Stomach (tissue), 19 donors: ENCODE measurements at places on chromosomes 12 and 14. TPM values are rescaled to one million over a fixed set of nuclear protein-coding genes. Genes with fewer than 3 reads are reported as not detected.

TRPV4 gene
- polyA plus RNA-seq, result 0.75 TPM

ACSM4 gene
- polyA plus RNA-seq, result not detected

B4GALNT3 gene
- polyA plus RNA-seq, result 20.8 TPM

MDM1 gene
- polyA plus RNA-seq, result 3.9 TPM
